ENCODE measurements at places on chromosomes 3 and 15.

GRCh38 chr15:58447271-58448010 lies 15.7 kb downstream of the LIPC start:
- DNase-seq, result no peak

DNA sequence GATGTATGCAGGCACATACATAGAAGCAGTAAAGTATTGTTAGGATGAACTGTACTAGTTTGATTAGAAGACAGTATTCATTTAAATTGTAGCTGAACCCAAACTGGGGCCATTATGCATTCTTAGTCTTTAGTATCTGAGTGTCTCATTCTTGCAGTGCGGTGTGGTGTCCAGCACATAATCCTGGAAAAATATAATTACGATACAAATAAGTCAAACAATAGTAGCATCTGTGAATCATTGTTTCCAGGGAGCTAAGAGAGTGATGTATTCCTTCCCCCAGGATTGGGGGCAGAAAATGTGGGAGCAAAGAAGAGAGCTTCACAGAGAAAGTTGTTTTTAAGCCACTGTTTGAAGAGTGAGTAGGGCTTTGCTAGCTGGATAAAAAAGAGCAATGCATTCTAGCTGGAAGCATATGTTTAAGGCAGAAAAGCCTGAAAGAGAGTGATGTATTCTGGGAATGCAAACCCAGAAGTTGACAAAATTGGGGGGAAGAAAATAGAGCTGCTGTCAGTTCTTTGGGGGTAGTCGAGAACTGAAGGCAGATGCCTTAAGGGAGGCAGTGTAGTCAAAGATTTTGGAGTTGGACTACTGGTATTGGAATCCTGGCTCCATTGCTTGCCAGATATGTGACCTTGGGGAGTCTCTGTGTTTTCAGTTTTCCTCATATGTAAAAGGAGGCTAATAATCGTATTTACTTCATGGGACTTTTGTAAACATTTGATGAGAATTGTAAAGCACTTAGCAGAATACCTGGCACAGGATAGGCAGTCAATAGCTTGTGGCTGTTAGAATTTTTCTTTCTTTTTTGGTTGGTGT lies 14.1 kb downstream of the SLMAP start:
- no peak for DNase-seq

DNA sequence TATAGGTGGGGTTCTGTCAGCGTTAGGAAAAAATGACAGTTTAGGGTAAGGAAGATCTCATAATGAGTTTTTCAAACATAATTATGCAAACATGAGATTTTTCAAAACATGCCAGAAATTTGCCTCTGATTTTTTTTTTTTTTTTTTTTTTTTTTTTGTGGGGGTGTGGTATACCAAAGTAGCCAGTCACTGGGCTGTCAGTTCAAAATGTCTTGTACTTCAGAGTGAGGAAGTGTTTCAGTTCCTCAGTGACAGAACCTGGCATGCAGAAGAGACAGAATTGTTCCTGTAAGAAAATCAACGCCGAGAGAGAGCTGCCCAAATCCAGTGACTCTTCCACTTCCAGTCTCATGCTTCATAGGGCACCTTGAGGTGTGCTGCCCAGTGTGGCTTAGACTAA lies 9.7 kb downstream of the NCBP2 start:
- no peak for DNase-seq

DNA sequence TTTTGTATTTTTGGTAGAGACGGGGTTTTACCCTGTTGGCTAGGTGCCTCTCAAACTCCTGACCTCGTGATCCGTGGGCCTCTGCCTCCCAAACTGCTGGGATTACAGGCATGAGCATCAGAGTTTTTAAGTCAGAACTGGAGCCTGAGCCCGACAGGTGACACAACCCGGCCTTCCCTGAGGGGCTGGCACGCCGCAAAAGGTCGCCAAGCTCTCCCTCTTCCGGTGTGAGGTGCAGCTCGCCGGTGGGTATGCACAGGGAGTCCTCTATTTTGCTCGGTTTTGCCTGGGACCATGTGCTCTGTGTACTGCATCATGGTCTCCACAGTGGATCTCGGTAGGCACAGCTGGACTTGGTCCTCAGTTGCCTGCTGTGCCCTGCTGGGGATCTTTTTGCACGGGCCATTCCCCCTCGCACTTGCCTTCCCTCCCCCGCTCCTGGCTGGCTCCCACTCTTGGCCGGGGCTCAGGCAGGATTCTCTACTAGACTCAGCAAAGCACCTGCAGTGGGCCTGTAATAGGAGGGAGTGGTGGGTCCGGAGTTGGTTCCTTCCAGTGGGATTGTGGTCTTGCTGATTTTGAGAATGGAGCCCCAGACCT lies 101.2 kb upstream of the KLF13 start:
- DNase-seq, result no peak

- DNase-seq, result no peak
Observed at GRCh38 chr15:39837454-39837853, 54.8 kb upstream of the FSIP1 start.

DNA sequence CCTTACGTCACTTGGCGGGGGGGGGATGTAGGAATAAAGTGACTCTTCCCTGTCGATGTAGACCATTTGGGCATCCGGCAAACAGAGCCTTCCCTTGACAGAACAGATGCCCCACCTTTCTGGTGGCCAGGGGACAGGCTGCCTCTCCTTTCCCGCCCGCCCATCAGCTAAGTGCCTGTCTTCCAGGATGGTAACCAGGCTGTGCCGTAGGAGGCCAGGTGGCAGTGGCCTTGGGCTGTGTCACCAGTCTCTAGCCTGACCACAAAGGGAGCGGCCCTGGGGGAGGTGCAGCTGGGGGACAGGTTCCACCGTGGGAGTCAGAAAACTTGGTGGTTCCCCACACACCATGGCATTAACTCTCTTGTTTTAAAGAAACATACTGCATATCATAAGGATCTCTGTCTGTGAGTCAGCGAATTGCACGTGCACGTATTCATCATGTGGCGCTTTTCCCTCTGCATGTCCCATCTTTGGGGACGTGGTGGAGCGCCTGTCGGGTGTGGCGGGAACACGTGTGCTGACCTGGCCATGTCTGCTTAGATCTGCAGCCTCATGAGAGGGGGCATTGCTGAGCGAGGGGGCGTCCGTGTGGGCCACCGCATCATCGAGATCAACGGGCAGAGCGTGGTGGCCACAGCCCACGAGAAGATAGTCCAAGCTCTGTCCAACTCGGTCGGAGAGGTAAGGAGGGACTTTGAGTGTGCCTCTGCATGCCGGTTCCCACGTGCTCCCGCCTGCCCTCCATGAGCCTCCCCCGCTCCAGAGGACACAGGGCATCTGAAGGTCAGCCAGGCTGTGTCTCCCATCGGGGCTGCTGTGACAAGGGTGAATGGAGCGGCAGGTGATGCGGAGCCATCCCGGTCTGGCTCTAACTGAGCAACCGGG lies 156.0 kb downstream of the NSMCE3 start:
- DNase-seq, result no peak

GRCh38 chr15:96595951-96596350 lies 265.5 kb downstream of the NR2F2 start:
- DNase-seq, result no peak

GRCh38 chr3:11093823-11094340 lies 60.4 kb upstream of the HRH1 start:
- no peak for DNase-seq

DNA sequence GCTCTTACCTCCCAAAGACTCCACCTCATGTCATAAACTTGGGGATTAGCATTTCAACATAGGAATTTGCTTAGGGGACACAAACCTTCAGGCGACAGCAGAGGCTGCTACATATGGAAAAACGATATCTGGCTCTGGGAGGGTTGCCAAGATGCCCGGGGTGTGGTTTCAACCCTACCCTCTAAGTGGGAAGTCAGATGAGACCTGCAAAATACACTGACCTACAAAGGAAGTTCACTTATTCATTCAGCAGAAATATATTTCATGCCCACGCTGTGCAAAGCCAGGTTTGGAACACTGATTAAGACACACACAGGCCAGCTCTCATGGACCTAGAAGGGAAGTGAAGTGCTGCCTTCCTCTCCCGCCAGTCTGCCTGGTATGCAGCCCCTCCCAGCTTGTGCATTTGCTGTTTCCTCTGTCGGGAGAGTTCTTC lies 239.3 kb downstream of the FEZF2 start:
- no peak for DNase-seq

GRCh38 chr3:154095832-154096421 lies 25.3 kb upstream of the ARHGEF26 start:
- no peak for DNase-seq

- no peak for DNase-seq
Observed at GRCh38 chr3:82202269-82202668, 440.8 kb upstream of the GBE1 start.

DNA sequence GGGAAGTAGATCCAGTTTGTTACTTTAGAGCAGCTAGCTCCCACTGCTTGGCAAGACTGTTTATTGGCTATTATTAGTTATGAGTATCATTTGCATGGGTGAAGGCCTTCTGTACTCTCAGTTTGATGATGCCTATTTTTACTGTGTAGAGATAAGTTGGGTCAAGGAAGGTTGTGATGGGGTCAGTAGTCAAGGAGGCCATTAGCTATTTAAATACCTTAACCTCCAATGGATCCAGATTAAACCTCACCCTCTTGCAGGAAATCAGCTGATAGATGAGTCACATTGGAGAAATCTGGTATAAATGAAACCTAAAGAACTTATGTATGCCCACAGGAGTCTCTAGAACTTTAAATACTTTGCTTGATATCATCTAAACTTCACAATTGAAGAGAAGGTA lies 45.0 kb downstream of the THBS1 start:
- DNase-seq, result no peak

GRCh38 chr3:187678726-187679268 lies 8.6 kb upstream of the SST start:
- DNase-seq, result peak; percentile 32

GRCh38 chr15:70427167-70428120 lies 329.7 kb upstream of the TLE3 start:
- no peak for DNase-seq

- DNase-seq, result no peak
Observed at GRCh38 chr3:136577791-136578190, 174.4 kb downstream of the STAG1 start.

DNA sequence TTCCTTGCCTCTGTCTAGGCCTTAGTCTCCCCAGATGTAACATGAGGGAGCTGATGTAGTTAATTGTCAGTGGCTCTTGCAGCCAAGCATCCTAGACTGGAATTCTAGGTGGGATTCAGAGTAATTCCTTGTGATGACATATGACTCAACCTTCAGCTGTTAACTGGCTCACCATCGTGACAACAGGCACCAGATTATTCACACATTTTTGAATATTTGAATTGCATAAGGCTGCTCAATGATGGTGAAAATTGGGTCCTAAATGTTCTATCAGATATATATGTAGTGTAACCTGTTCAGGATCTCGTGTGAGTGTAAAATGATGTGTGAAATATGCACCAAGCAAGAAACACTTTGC lies 405.1 kb downstream of the LPP start:
- DNase-seq, result no peak
